Sigmoid colon (tissue), 7 donors: ENCODE measurements at places on chromosomes 11 and 22. TPM values are rescaled to one million over a fixed set of nuclear protein-coding genes. Genes with fewer than 3 reads are reported as not detected.

Gene PRAME
- total RNA-seq, result not detected

Gene TSPAN32
- total RNA-seq, result 0.81 TPM

Gene PLA2G3
- not detected for total RNA-seq

DNA sequence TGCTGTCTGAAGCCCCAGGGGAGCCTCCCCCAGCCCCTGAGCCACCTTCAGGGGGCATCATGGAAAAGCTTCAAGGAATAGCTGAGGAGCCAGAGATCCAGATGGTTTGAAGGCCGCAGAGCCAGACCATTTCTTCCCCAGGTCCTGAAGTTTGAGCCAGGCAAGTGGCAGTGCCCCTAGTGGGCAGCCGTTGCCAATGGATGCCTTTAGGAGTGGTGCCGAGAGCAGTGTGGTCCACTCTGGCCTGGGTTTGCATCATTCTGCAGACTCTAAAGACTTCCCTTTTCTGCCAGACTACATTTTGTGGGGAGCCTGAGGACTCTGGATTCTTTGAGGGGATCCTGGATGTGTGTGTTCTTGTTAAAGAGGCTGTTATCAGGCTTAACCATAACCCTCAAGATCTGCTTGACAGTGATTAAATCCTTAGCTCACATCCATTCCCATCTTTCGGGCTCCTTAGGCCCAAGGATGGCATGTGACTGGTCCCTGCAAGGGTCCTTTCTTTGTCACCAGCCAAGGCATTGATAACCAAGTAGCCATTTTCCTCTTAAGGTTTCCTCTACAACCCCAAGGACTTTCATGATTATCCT is 13.1 kb downstream of the HINFP start:
- no peak for DNase-seq

GRCh38 chr11:67644472-67645418 is 5.2 kb upstream of the TBX10 start:
- DNase-seq, result peak; percentile 2

DNA sequence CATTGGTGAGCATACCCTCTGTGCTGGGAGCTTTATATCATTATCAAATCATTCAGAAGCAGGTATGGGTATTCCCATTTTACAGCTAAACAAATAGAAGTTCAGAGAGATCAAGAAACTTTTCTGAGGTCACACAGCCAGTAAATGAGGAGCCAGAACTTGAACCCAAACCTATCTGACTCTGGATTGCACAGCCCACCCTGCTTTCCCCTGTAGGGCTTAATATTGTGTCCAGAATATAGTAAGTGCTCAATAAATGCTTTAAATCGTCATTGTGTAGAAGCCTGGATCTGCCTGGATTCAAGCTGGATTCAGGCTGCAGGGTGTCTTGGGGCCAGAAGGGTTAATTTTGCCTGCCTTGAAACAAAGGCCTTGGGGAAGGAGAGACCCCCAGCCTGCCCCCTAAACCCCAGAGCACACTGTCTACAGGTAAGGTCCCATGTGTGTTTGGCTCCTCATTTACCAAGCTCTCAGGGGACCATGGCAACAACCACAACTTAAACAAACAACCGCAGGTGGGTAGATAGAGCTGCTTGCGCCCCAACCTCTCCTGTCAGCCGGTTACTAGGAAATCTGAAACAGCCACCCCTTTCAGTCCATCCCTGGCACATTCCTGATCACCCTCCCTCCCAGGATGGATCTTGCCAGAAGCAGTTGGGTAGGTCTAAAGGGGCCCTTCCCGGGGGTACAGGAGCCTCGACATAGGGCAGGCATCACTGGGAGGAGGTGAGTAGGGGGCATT is 3.0 kb upstream of the SEC14L3 start:
- DNase-seq, result no peak

- no peak for DNase-seq
Measured at GRCh38 chr22:29266564-29267461, 968 bp downstream of the RHBDD3 start.

- DNase-seq, result no peak
Measured at GRCh38 chr22:23910496-23911190, 16.5 kb downstream of the MIF start.

- DNase-seq, result no peak
Measured at GRCh38 chr11:36296884-36297543, 926 bp downstream of the PRR5L start.

- DNase-seq, result peak; percentile 60
Measured at GRCh38 chr11:76653012-76653673, 17.4 kb downstream of the LRRC32 start.
